ENCODE measurements at places on chromosomes 5 and 9.

GRCh38 chr5:63648376-63648775 is 313.9 kb downstream of the HTR1A start:
- no peak for DNase-seq

- DNase-seq, result no peak
Observed at GRCh38 chr5:573976-574375, 38.2 kb upstream of the CEP72 start.

GRCh38 chr9:89942643-89943042 is 337.8 kb downstream of the GADD45G start:
- DNase-seq, result no peak

GRCh38 chr5:138252944-138253343 is 21.5 kb downstream of the GFRA3 start:
- DNase-seq, result no peak

GRCh38 chr9:125932012-125932411 is 184.8 kb downstream of the PBX3 start:
- no peak for DNase-seq

Data from NCI-H1930 (cell line).